ENCODE measurements at places on chromosomes 3 and 15.

DNA sequence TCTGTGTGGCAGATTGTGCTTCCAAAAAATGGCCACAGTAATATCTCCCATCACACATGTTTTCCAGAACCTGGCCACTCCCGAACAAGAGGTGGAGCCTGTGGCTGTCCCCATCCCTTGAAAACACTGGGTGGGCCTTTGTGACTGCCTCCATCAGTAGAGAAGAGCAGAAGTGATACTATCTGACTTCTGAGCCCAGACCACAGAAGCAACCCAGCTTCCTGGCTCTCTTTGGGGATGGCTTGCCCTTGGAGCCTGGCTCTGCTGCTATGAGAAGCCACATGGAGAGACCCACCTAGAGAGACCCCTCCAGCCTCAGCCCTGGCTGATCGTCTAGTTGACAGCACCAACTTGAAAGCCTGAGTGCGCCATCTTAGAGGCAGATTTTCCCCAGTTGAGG, 39.8 kb upstream of the CMTM8 start:
- no peak for DNase-seq

DNA sequence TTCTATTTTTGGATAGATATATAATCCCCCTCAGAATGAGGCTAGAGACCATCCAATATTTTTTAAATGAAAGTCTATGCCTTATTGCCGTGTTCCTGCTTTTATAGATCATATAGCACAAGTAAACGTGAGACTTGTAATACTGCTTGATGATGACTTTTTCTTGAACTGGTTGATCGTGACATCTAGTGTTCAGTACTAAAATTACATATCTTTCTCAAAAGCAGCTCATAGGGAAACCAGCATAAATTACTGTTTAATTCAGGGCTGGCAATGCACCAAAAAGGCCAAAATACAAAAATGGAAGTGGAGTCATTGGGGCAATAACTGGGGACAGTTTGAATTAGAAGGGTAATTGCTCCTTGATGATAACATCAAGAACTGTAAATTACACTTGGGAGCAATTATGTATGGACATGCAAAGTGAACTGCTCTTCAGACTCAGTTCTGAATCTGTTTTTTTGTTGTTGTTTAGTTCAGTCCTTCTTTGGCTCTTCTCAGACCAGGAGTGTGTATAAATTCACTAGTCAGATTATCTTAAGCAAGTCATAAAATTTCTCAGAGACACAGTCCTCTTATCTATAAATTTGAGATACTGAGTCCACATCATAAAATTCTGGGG, 325.3 kb downstream of the THSD4 start:
- DNase-seq: no peak

DNA sequence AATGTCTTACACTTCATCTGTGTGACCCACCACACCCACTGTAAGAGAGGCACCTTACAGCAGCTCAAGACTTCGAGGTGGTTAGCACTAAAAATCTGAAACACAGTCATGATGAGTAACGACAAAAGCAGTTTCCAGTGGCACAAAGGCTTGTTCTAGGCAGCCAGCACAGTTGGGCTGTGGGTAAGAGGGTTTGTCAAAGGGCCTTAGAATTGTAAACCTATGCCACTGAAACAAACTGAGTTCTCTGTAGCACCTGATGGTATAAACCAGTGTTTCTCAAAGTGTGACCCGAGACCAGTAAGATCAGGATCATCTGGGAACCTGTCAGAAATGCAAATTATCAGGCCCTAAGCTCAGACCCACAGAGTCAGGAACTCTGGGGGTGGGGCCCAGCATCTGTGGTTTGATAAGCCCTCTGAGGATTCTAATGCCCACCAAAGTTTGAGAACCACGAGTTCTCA, 36.5 kb downstream of the DAPK2 start:
- DNase-seq: peak; percentile 62

DNA sequence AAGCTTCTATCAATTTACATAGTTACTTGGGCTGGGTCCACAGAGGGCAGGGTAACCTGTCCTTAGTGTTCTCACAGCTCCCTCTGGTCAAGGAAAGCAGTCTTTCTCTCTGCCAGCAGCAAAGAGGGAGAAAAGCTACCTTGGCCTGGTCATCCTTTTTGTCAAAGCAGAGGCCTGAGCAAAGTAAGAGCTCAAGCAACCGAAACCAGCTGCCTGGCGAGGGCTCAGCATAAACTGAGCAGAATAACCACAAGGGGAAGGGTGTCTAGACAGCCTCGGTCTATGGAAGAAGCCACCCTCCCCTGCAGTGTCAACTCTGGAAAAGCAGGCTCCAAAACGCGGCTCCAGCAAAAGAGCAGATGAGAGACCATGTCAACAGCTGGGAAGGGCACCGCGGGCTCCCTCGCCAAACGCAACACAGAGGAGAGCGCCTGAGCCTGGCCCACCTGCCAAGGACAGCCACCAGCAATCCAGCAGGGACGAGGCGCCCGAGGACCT, 17.4 kb downstream of the LRIG1 start:
- no peak for DNase-seq

DNA sequence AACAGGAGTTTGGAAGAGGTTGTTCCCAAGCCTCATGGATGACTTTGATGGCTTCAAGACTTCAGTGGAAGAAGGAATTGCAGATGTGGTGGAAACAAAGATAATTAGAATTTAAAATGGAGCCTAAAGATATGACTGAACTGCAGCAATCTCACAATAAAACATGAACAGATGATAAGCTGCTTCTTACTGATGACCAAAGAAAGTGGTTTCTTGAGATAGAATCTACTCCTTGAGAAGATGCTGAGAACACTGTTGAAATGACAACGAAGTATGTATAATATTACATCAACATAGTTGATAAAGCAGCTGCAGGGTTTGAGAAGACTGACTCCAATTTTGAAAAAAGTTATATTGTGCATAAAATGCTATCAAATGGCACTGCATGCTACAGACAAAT, 21.2 kb downstream of the MYO9A start:
- no peak for DNase-seq

- no peak for DNase-seq
These were observed 48.2 kb upstream of the PYDC2 start for GRCh38 chr3:191412759-191413158.

DNA sequence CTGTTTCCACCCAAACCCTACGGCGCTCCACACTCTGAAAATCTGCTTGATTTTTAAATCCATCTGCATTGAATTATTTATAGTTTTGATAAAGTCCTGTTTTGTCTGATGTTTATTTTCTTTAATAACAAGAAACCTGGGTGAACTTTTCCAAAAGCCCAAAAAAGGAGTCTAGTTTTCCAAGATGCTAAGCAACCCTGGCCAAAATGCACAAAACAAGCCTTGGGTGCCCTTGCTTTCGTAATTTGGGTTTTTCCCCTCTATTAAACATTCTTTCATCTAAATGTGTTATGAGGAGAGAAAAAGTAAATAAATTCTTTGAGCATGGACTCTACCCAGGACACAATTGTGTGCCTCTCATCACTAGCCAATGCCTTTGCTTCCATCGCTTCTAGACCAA, 468.9 kb downstream of the MCTP2 start:
- DNase-seq: no peak

DNA sequence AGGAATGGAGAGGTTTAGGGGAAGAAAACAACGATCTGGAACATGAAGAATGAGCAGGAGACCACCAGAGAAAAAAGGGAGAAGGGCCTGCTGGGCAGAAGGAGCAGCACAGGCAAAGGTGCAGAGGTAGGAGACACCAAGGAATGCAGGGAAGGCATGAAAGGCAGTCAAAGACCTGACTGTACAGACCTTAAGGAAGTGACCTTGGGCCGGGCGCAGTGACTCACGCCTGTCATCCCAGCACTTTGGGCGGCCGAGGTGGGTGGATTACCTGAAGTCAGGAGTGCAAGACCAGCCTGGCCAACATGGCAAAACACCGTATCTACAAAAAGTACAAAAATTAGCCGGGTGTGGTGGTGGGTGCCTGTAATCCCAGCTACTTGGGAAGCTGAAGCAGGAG, 157.7 kb upstream of the ATP10A start:
- DNase-seq: no peak

- DNase-seq: no peak
These were observed 68.4 kb upstream of the FLNB start for GRCh38 chr3:57939775-57940174.

DNA sequence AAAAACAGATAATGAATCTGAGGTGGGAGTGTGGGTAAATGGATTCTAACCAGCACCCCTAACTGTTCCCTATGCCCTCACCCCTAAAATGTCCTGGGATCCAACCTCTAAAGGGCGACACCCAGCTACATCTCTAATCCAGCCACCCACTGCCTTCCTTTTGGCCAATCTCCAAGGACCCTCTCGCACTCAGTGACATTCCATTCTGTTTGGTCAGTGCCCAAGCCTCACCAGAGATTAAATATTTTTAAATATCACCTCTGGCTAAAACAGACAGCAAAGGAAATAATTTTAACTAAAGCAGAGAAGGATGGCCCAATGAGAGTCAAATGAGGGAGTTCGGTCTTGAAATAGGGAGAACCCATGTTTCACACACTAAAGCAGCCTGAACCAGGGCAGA, 19.9 kb upstream of the SCN10A start:
- no peak for DNase-seq

DNA sequence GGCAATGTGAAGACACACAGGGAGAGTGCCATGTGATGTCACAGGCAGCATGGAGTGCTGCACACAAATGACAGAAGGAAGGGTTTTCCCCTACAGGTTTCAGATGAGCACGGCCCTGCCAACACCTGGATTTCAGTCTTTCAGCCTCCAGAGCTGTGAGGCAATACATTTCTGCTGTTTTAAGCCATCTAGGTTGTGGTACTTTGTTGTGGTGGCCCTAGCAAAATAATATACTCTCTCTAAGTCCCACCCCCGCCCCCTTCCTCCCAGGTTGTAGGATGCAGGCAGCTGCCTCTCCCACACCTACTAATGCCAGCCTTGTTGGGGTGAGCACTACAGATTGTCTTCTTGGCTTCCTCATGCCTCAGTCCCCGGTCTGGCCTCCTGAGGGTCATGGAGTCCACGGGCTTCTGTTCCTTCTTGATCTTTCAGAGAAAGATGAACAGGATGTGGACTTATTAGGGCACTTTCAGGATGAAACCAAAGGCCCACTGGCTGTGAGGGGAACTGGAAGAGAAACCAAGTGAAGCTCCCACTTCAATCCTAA, 180.0 kb downstream of the CD47 start:
- peak; percentile 22 for DNase-seq

- no peak for DNase-seq
These were observed 30.1 kb downstream of the PLOD2 start for GRCh38 chr3:146130881-146131371.

DNA sequence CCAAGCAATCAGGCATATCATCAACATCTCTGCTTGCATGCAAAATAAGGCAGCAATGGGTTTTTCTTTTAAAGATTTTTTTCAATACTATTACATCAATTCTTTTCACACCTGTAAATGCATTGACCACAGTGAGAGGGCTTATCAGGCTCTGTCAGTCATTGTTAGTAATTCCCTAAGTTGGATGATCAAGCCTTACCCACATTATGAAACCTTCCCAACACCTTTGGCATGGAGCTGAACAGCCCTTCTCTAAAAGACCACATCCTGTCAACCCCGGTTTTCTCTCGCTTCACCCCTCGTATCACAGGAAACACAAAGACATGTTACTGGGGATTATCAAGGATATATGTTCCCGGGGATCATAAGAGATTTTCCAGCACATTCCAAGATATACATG, 135.2 kb upstream of the SLC24A5 start:
- DNase-seq: no peak

DNA sequence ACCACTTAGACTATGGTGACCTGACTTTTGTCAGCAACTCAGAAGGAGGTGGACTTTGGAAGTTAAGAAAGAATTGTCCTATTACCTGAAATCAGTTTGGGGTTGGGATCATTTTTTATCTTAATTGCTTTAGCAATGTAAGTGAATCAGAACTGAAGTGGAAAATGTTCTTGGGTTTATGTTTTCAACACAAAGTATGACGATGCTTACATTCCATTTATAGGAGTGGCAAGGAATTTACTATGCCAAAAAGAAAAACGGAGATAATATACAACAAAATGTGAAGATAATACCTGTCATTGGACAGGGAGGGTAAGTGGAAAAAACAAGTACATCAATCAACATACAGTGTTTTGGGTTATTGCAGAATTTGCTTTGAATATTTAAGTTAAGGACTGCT, 116.1 kb downstream of the PDE8A start:
- no peak for DNase-seq

- DNase-seq: peak; percentile 57
These were observed 9.7 kb upstream of the TATDN2 start for GRCh38 chr3:10238345-10239183.

DNA sequence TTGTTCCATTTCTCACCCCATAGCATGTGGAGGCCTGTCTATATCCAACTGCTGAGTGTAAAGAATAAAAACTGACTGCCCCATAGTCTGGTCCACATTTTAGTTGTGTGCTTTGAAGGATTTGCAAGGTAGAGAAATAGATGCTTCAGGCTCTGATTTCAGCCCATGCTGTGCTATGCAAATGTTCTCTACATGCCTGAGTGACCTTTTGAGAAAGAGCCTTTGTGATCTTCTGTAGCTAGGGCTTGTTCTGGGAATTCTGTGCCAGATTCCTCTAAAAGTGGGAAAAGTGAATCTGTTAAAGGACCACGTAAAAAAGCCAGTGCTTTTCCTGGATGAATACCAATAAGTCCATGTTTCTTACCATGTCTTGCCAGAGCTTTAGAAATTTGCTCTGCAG, 5.2 kb downstream of the KCTD6 start:
- DNase-seq: no peak

- no peak for DNase-seq
These were observed 81.6 kb downstream of the HERC1 start for GRCh38 chr15:63752075-63752684.

DNA sequence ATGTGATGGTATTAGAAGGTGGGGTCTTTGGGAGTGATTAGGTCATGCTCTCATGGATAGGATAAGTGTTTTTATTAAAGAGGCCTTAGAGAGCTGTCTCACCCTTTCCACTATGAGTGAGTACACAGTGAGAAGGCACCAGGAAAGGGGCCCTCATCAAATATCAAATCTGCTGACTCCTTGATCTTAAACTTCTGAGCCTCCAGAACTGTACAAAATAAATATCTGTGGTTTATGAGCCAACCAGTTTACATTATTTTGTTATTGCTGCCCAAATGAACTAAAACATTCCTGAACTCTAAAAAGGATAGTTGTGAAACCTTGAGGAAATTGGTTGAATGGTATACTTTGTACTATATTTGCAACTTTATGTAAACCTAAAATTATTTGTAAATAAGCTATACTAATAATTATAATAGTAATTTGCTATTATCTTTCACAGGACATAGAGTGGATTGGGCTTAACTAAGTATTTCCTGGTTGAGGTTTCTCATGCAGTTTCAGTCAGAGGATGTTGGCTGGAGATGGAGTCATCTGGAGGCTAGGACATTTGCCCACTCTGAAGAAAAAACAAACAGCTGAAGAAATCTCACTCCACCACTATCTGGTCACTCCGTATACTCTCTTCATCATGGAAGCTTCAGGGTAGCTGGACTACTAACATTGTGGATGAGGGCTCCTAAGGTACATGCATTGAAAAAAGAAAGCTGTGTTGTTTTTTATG, 1068.6 kb upstream of the CADM2 start:
- DNase-seq: no peak

GRCh38 chr3:190182418-190183043, 61.8 kb upstream of the P3H2 start:
- no peak for DNase-seq

All from stimulated activated naive CD8-positive, alpha-beta T cell treated with anti-CD3 and anti-CD28 coated beads, Interleukin-15, Interleukin-2, amounts not matched to agents 100 U/mL and 50 U/mL, for 24 hours (primary cell).